ENCODE measurements at places on chromosomes 4 and X.

DNA sequence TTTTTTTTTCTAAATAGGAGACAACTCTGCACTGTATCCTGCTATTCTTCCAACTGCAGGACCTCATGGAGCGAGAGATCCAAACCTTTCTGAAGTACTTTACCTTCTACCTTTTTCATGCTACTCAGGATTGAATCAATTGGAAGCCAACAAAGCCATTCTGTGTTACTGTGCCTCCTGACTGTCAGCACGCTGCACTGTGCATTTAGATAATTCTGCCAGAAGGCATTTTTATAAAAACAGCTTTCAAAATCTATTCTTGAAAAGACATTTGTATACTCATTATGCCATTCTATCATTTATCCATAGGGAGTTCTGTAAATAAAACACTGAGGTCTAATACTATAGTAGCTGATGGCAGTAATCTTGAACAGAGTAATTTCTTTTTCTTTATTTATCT lies 142.8 kb downstream of the SLIT2 start:
- no peak for DNase-seq

DNA sequence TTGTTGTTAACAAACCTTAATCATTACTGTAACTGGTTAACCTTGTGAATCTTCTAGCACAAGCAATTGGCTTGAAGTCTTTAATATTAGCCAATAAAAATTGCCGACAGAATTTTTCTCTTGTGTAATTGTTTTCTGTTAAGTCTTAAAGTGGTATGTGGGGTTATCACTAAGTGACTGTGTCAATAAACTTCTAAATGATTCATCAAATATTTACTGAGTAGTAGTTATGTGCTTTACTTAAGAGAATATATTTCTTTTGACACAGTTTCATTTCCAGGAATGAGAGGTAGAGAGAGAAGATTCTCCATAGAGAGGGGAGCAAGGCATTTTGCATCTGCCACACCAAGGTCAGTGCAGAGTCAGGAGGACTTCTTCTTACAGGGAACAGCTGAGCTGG lies 2361.6 kb upstream of the AGA start:
- no peak for DNase-seq

DNA sequence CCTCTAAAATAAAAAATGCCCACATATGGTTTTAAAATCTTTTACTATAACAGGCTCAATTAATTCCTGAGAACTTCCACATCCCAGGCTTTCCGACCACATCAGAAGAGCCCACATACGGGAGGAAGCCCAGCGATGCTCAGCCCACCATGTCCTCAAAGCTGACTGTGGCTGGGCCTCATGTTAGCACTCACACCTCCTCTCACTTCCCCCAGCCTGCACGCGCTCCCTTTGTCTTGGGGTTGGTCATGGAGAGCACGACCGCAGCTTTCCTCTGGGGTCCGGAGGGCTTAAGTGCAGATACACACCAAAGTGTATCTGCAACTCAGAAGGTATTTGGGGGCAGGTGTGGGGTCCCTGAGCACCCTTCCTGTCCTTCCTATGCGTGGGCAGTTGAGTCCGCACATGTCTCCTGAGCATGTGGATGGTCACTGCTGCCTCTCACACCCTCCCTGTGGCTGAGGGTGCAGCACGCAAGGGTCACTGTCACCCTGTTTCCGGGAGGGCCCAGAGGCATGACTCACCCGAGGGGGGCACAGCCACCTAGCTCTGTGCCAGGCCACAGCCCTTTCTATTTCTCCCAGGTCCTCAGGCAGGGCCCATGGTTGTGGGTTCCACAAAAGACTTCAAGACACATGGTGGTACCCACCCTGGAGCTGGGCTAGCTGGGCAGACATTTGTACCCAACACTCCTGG lies 21.2 kb downstream of the WDR1 start:
- peak; percentile 29 for DNase-seq

GRCh38 chr4:143336781-143337599 lies at the start of gene GAB1:
GAB1 (plus strand) TSS chr4:143336876; CDS start chr4:143337189, 313 bp downstream.
- DNase-seq: peak; percentile 12

DNA sequence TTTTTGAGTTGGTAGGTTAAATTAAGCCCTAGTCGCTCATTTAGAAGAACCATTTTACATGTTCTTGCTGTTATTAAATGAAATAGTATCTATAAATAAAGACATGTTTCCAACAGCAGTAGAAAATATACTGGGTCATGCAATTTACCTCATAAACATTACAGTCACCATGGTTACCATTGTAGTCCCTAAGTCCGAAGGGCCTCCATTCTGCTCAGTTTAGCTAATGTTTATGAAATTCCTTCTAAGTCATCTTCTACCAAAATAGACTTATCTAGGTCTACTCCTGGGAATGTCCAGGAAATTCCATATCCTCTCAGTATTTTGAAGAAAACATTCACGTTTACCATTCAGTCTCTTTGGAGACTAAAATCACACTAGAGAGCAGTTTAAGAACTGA lies 292.5 kb upstream of the DCAF8L1 start:
- DNase-seq: no peak

- DNase-seq: no peak
Observed at GRCh38 chr4:99013884-99014523, 18.5 kb downstream of the METAP1 start.

DNA sequence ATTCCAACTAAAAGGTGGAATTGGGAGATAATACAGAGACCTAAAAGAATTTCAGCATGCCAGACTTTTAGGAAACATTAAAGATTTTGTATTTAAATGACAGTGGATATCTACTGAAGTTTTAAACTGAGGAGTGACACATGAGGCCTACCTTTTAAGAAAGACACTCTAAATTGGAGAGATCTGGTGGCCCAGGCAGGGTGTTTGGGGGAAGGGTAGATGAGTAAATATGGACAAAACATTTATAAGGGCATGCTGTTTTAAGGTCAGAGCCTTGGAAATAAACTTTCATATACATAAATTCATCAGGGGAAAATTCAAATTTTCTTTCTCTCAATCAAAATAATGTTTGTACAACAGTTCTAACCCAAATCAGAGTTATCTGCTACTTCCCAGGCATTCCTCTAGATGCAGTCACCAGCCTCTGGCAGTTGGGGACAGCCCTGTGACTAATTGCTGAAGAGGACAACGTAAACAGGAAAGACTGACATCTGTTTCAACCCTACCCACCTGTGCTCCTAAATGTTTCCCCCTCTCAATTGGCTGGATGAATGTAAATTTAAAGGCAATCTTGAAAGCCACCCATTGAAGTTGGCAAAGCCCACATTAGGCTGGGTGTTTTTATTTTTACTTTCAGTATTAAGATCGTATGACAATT lies 1646.9 kb upstream of the ADGRL3 start:
- DNase-seq: peak; percentile 3

GRCh38 chr4:6466756-6467381 lies 5.5 kb downstream of the PPP2R2C start:
- DNase-seq: no peak

All from NB4 (cell line).